ENCODE measurements at places on chromosomes 3 and 15. TPM values are rescaled to one million over a fixed set of nuclear protein-coding genes. Genes with fewer than 3 reads are reported as not detected.
A peak's percentile ranks its signal among the peaks of the same experiment; 100 is the strongest.

GRCh38 chr15:67723294-67724024 is 101.8 kb upstream of the SKOR1 start:
- DNase-seq: no peak
- no peaks in the 10 kb centered on the region for H3K4me1 ChIP-seq
- H3K27me3 ChIP-seq: no peaks in the 10 kb centered on the region

MST1R gene
- 0.39 TPM for total RNA-seq

ACTRT3 gene
- total RNA-seq: 0.76 TPM

DNA sequence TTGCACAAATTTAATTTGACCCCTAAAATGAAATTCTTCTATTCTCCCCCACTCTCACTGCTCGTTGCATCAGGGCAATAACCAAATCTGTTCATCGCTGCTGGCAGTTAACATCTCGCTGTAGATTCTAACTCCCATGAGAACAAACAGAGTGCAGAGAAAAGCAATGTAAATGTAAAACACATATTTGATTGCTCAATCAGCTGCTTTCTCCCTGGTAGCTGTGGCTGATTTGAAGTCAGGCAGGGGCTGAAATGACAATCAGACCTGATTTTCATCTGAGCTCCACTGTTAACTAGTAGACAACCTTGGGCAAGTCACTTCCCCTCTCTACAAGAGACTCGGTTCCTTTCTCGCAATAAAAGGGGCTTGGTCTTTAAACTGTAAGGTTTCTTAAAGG is 119.8 kb upstream of the CPNE4 start:
- no peak overlapping the region for H3K27ac ChIP-seq
- DNase-seq: no peak
- H3K4me3 ChIP-seq: no peak overlapping the region
- H3K4me1 ChIP-seq: no peaks in the 10 kb centered on the region

DUOXA2 gene
- not detected for total RNA-seq

DNA sequence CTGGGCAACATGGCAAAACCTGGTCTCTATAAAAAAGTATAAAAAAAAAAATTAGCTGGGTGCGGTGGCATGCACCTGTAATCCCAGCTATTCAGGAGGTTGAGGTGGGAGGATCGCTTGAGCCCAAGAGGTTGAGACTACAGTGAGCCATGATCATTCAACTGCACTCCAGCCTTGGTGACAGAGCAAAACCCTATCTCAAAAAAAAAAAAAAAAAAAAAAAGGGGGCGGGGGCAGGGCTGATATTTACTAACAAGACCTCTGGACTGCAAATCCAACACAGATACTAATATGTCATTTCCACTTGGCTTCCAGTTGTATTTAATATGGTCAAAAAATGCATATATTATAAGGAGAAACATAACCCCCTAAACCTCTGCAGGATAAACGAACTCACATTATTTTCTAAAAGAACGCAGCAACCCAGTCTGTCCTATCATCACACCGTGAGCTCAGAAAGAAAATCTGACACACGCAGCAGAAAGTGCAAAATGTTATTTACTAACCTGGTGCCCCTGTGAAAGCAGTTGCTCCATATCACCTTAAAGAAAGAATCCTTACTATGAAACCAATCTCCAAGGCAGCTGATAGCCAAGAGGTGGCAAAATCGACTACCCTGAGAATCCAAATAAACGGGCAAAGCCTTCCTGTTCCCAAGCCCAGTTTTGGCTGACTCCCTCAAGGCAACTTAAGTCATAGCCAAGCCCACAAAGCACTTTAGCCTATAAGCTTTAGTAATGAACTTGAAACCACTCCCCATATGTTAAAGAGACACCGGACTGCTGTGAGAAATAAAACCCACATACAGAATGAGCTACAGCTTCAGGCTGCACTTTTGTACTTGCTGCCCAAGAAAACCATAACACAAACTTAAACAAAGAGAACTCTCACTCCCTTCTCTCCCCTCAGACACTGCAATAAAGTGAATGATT is 39.3 kb downstream of the PLD1 start:
- H3K4me1 ChIP-seq: no peaks in the 10 kb centered on the region
- DNase-seq: no peak

GRCh38 chr3:64502284-64502683 is 185.5 kb downstream of the ADAMTS9 start:
- H3K36me3 ChIP-seq: no peaks in the 10 kb centered on the region
- H3K4me3 ChIP-seq: no peak overlapping the region
- H3K27me3 ChIP-seq: peaks cover 7% of the 10 kb centered on the region
- H3K4me1 ChIP-seq: no peaks in the 10 kb centered on the region
- no peak overlapping the region for H3K27ac ChIP-seq

GRCh38 chr3:117105686-117106085 is 396.1 kb downstream of the TUSC7 start:
- no peaks in the 10 kb centered on the region for H3K36me3 ChIP-seq
- DNase-seq: no peak
- H3K27ac ChIP-seq: no peak overlapping the region

- H3K4me1 ChIP-seq: no peaks in the 10 kb centered on the region
- DNase-seq: no peak
- no peak overlapping the region for H3K27ac ChIP-seq
- H3K27me3 ChIP-seq: no peaks in the 10 kb centered on the region
- H3K4me3 ChIP-seq: no peak overlapping the region
Observed at GRCh38 chr3:135633078-135633477, 332.4 kb upstream of the PPP2R3A start.

GRCh38 chr3:183218826-183219225 is 34.2 kb upstream of the B3GNT5 start:
- H3K4me1 ChIP-seq: peaks cover 6% of the 10 kb centered on the region
- no peak for DNase-seq
- no peaks in the 10 kb centered on the region for H3K27me3 ChIP-seq
- no peak overlapping the region for H3K4me3 ChIP-seq
- H3K27ac ChIP-seq: no peak overlapping the region

- DNase-seq: peak; percentile 44
- peaks cover 37% of the 10 kb centered on the region for H3K4me1 ChIP-seq
- H3K36me3 ChIP-seq: peaks cover 17% of the 10 kb centered on the region
- peak overlapping the region; percentile 90 for H3K27ac ChIP-seq
Observed at GRCh38 chr15:101652786-101653430, 727 bp upstream of the TM2D3 start.

GOLGA8S gene
- total RNA-seq: not detected

DNA sequence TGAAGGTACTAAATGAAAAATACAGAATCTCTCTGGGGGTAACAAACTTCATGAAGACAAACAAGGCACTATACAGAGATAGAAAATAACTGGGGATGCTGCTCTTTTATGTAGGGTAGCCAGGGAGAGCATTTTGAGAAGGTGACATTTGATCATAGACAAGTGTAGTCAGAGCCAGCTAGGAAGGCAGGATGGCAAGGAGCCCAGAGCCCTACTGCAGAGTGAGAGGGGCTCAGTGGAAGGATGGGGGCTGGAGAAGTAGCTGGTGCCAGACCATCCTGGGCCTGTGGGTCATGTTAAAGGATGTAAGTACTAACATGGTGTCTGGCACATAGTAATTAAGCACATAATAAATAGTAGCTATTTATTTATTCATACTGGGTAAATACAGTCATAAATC is 133.6 kb downstream of the MEIS2 start:
- no peak for DNase-seq
- no peaks in the 10 kb centered on the region for H3K4me1 ChIP-seq
- no peak overlapping the region for H3K27ac ChIP-seq

DNA sequence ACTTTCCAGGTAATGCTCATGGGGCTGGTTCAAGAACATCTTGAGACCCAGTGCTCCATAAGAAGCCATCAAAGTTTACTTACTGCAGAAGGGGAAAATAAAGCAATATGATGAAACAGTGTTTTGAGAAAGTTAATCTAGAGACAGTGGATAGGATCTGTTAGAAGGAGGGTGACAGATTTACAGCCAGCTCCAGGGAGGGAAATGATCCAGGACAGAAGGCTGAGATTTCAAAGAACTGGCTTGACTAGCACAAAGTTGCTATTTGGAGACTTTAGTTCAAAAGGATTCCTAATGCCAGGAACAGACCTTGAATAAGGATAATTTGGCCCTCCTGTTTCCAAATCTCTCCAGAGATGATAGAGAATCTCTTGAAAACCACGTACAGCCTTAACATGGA is 166.5 kb upstream of the NECTIN3 start:
- DNase-seq: no peak
- H3K4me1 ChIP-seq: no peaks in the 10 kb centered on the region
- no peaks in the 10 kb centered on the region for H3K36me3 ChIP-seq
- H3K4me3 ChIP-seq: no peak overlapping the region

- no peaks in the 10 kb centered on the region for H3K36me3 ChIP-seq
- H3K4me3 ChIP-seq: no peak overlapping the region
- H3K27ac ChIP-seq: no peak overlapping the region
- peaks cover 6% of the 10 kb centered on the region for H3K27me3 ChIP-seq
Observed at GRCh38 chr3:54240-54639, 142.3 kb upstream of the CHL1 start.

RAB43 gene
- total RNA-seq: 49.7 TPM

DNA sequence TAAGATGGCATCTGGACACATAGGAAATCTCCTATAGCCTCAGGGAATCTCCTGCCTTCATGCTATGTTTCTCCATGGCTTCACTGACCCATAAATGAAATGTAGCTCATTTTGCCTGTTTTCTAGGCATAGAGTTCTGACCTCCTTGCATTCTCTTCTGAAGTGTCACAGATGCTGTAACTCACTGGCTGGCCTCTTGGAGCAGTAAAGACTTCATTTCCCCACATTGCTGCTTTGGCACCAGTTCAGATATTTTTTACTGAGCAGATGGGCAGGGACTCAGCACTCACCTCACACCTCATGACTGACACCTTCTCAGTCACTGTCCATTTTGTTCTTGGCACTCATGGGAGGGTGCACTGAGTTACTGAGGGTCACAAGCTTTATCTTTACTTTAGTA is 286.7 kb upstream of the TGFBR2 start:
- peaks cover 4% of the 10 kb centered on the region for H3K4me1 ChIP-seq
- H3K36me3 ChIP-seq: no peaks in the 10 kb centered on the region
- DNase-seq: peak; percentile 44
- H3K27ac ChIP-seq: no peak overlapping the region
- no peak overlapping the region for H3K4me3 ChIP-seq
- no peaks in the 10 kb centered on the region for H3K27me3 ChIP-seq
